EH (cell line): ENCODE measurements at places on chromosomes 4 and X.

GRCh38 chr4:6095023-6095752 is 77.0 kb upstream of the C4orf50 start:
- DNase-seq, result peak; percentile 7

- no peak for DNase-seq
Observed at GRCh38 chr4:96744676-96745075, 904.8 kb downstream of the PDHA2 start.

- no peak for DNase-seq
Observed at GRCh38 chrX:153806999-153807575, 12.6 kb downstream of the SSR4 start.

GRCh38 chr4:17273047-17273446 is 238.8 kb downstream of the QDPR start:
- peak; percentile 66 for DNase-seq

DNA sequence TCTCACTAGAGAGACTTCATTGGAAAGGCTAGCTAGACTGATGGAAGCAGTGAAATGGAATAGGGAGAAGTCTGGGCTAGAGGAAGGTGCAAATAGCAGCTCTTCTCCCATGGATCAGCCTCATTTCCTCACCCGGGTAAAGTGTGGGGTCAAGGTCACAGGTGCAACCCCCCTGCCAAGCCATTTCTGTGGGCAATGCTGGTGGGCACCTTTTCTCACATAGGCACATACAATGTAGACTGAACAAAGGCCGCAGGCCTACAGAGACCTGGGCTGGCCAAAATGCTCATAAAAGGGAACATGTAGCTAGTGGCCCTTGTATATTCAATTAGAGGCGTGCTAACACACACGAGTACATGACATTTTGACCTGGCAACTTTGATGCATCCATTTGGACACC is 71.5 kb upstream of the EFNB1 start:
- DNase-seq, result no peak

GRCh38 chr4:7429069-7429416 is 5.7 kb downstream of the PSAPL1 start:
- DNase-seq, result no peak

- DNase-seq, result no peak
Observed at GRCh38 chr4:36303426-36304137, 22.2 kb downstream of the DTHD1 start.

DNA sequence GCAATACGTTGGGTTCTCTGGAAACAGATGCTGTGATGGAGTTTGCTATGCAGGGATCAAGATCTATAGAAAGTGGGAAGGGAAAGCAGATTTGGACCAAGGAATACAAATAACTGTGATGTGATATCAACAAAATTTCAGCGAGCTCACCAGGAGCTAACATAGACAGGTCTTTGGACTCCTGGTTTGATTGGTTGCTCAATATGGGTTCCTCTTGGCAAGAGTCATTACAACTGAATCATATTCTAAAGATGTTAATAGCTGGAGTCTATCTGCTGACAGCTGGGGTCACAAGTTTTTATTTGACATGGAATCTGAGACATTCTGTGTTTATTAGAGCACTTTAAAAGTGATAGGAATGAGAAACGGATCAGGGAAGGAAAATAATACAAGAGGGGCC is 637.6 kb upstream of the GNPDA2 start:
- DNase-seq, result no peak

- DNase-seq, result no peak
Observed at GRCh38 chr4:55132775-55133174, 7.4 kb upstream of the KDR start.

DNA sequence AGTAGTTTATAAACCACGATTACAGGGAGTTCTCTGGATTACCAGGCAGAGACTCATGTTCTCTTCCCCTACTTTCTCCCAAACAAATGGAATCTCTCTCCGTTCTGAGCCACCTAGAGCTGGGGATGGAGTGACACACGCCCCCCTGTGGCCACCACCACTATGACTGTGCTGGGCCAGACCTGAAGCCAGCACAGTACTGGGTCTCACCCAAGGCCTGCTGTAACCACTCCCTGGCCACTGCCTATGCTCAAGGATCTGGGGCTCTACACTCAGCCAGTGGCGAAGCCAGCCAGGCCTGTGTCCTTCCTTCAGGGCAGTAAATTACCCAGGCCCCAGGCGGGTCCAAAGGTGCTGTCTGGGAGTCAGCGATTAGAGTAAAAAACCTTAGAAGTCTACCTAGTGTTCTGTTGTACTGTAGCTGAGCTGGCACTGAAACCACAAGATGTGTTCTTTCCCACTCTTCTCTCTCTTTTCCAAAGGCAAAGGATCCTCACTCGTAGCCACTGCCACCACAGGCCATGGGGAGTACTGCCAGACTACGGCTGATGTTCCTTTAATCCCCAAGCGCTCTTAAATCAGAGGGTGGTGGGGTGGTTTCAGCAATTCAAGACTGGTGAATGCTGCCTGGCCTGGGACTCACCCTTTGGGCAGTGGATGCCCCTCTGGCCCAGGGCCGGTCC is 412.2 kb upstream of the ARX start:
- no peak for DNase-seq

GRCh38 chr4:152673489-152673888 is 6.3 kb downstream of the TMEM154 start:
- no peak for DNase-seq

- peak; percentile 53 for DNase-seq
Observed at GRCh38 chr4:109576462-109576861, 16.4 kb downstream of the MCUB start.

GRCh38 chrX:67543818-67544217 is at the start of gene AR:
AR (plus strand) TSS chrX:67544021; CDS start chrX:67545147, 1,126 bp downstream.
- DNase-seq, result peak; percentile 81
